Hippocampal formation (tissue), 2 donors: ENCODE measurements at places on chromosomes 13 and 19.
A peak's percentile ranks its signal among the peaks of the same experiment; 100 is the strongest.

DNA sequence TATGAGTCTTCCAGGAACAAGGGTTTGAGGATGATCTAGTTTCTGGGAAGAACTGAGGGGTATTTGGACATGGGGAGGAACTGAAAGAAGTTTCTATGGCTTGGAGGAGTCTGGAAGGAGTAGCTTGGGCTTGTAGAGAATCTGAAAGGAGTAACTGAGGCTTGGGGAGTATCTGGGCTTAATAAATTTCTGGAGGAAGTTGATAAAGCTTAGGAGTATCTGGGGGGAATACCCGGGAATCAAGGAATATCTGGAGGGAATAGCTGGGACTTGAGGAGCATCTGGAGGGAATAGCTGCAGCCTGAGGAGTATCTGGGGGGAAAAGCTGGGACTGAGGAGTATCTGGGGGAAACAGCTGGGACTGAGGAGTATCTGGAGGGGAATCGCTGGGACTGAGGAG is 16.0 kb downstream of the FSD1 start:
- no peak for DNase-seq

DNA sequence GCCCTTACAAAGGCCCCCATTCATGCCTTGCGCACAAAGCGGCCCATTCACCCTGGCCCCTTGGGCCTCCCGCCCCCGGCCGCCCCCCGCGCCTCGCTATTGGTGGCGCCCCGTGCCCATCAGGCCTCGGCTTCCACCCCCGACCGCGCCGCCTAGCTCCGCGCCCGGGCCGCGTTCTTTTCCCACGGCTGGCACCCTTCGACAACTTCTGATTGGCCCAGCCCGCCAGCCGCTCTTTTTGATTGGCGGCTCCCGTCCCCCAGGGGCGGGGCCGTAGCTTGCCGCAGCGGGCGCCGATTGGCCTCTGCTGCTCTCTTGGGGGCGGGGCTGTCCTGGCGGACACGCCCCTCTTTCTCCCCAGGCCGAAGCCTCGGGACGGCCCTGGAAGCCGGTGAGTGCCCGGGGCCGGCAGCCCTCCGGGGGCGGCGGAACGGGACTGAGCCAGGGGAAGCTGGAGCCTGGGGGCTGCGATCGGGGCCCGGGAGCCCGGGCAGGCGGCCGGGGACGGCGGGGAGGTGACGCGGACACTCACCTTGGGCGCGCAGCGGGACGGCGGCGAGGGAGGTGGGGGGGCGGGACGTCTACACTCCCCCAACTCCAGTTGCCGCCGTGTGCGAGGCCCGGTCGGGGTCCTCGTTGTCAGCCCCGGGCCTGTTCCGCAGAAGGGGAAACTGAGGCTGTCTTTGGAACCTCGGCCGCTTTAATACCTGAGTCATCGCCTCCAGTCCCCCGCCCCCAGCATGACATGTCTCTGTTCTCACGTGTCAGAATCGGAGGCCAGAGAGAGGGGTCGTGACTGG is at the start of gene MYH14:
TSS of gene MYH14 (plus strand) at position 342 of the 800 bp plus-strand sequence. CDS start 6,744 bp downstream, outside the sequence.
- peak; percentile 93 for DNase-seq

DNA sequence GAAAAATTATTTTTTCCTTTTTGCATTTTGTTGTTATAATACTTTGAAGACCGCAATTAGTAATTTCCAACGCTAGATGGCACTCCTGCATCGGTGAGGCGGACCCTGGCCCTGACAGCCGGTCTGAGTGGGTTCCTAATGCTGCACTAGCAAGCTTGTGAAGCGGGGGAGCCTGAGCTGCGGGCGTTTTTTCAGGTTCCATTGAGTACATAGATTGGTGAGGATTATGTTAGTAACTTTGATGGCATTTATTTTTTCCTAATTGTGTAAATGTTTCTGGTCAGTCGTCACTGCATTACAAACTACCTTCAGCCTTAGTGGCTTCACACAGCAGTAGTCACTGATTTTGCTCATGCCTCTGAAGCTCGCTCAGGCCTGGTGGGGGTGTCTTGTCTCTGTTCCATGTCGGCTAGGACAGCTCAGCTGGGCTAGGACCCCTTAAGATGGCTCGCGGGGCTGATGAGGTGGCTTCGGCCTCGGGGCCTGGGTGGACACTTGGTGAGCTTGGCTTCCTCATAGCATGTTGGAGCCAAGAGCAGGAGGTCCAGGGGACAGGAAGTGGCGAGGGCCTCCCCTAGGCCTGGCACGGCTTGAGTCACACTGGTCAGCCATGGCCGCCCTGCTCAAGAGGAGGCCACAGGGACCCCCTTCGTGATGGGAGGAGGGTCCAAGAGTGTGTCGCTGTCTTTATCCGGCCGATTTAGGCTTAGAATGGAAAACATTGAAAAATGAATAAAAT is 25.0 kb downstream of the ERCC5 start:
- DNase-seq: peak; percentile 80

- no peak for DNase-seq
Measured at GRCh38 chr13:26628706-26629105, 71.2 kb downstream of the WASF3 start.

GRCh38 chr19:29478578-29479565 is 46.9 kb upstream of the VSTM2B start:
- DNase-seq: peak; percentile 35

GRCh38 chr19:48966541-48967345 is 1.6 kb downstream of the FTL start:
- no peak for DNase-seq

DNA sequence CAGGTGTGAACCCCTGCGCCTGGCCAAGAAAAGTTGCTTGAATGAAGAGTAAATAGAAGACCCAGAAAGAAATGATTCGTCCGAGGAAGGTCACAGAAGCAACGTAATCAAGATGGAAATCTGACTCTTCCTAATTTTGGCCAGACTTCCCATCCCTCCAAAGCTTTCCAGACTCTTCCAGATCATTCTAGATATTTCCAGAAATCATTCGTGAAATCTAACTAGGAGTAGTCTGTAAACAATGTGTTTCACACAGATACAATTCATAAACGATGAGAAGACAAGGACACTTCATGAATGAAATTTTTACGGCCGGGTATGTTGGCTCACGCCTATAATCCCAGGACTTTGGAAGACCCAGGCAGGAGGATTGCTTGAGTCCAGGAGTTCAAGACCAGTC is 9.3 kb upstream of the LDLR start:
- no peak for DNase-seq

- DNase-seq: no peak
Measured at GRCh38 chr13:64849196-64849595, 2380.9 kb downstream of the PCDH9 start.

- no peak for DNase-seq
Measured at GRCh38 chr13:43260999-43261398, 237.6 kb downstream of the DNAJC15 start.

GRCh38 chr19:44955505-44956439 is 592 bp downstream of the CLPTM1 start:
- no peak for DNase-seq

DNA sequence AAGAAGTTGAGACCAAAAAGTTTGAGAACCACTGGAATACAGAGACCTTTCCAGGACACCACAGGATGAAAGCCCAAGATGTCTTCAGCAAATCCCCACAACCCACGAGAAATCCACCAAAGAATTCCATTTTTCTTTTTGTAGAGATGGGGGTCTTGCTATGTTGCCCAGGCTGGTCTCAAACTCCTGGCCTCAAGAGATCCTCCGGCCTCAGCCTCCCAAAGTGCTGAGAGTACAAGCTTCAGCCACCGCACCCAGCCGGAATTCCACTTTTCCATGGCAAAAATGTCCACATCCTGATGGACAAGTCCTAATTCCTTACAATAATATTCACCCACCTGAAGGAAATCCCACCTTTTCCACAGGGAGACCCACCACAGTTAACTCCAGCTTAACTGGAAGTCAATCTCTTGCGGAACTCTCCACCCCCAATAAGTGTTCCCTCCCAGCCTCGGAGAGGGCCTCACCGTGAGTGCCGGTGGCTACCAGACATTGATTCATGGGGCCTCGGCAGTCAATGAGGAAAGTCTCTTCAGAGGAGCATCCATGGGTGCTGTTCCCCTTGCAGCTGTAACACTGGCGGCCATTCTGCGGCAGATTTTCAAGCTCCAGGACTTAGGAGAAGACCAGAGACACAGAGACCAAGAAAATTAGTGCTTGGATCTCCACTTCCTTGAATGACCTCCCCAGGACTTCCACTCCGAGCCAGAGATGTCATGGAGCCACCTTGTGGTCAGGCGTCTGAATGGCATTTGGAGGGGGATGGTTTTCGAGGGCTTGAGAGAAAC is 12.3 kb upstream of the CADM4 start:
- DNase-seq: peak; percentile 73

DNA sequence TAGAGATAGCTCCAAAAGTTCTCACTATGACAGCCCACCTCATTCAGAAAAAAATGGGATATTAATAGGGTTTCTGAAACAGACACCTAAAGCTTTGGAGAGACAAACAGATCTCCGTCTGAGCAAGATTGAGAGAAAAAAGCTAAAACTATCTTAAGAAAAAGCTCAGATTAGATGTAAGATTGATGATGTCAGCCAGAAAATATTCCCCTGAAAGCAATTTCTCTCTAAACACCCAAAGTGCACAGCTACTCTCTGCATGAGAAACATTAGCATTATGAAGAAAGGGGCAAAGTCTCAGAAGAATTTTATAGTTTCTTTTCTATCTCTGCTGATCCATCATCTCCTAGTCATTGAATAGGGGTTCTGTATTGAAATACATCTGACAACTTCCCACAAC is 148.9 kb downstream of the ZNF737 start:
- no peak for DNase-seq

DNA sequence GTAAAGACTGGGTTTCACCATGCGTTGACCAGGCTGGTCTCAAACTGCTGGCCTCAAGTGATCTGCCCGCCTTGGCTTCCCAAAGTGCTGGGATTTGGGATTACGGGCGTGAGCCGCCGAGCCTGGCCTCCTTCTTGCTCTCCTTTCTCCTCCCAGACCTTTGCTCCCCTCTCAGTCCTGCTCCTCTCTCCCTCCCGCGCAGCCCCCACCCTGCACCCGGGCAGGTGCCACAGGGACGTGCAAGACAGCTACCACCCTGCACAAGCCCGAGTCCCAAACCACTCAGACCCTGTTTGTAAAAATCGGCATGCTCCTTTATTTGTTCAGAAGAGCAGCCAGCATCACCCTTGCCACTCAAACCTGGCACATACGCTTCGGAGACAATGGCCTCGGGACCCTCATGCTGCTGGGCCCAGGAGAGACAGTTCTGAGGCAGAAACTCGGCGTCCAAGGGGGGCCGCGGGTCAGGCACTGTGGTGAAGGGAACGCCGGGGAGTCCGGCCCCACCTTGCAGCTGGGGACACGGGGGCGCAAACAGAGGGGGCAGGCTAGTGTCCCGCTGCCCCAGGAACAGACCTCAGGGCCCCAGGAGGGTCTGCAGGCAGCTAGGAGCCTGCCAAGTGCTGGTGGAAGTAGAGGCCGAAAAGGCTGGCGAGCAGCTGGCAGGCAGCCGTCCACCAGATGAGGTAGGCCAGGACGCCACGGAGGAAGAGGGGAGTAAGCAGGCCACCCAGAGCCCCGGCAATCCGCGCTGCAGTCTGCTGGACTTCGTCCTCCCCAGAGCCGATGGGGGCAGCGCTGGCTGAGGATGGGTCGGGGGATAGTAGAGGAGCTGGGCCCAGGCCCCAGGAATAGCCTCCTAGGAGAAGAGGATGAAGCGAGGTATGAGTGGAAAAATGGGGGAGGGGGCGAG is 18.7 kb downstream of the TMEM161A start:
- DNase-seq: no peak

DNA sequence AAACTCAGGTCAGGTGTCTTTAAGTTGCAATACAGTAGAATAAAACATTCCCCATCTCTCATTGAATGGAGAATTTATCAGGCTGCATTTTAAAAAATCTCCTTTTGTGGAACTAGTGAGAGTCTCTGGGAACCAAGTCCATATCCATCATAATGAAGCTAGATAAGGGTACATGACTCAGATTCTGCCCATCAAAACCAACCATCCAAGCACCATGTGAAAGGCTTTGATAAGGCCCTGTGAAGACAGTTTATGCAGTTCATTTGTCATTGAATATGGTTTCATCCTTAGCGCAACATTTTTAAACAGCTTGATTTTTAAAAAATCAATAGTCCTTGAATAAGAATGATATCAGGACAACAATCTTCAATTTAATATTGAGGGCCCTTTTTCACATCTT is 56.3 kb upstream of the DIAPH3 start:
- DNase-seq: no peak

DNA sequence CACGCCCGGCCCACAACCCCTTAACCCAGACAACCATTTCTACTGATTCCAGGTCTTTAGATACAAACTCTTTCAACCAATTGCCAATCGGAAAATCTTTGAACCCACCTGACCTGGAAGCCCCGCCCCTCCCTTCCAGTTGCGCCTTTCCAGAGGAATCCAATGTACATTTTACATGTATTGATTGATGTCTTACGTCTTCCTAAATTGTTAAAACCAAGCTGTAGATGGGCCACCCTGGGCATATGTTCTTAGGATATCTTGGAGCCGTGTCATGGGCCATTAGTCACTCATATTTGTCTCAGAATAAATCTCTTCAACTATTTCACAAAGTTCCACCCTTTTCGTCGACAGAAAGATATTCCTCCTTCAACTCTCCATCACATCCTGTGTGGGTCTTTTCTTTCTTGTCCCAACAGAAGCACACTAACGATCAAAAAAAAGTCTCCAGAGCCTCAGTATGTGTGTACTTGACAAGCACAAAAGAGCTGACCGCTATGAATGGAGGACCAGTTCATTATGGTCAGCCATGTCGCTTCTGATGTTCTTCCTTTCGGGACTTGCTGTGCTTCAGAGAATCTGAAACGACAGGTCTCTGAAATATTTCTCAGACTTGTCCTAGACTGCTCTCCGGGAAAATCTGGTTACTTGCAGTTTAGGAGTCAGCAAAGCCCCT is 601 bp upstream of the ZNF749 start:
- DNase-seq: no peak

- no peak for DNase-seq
Measured at GRCh38 chr13:89923736-89924135, 1423.8 kb upstream of the MIR17HG start.

- no peak for DNase-seq
Measured at GRCh38 chr19:4556597-4557127, 2.8 kb downstream of the SEMA6B start.

DNA sequence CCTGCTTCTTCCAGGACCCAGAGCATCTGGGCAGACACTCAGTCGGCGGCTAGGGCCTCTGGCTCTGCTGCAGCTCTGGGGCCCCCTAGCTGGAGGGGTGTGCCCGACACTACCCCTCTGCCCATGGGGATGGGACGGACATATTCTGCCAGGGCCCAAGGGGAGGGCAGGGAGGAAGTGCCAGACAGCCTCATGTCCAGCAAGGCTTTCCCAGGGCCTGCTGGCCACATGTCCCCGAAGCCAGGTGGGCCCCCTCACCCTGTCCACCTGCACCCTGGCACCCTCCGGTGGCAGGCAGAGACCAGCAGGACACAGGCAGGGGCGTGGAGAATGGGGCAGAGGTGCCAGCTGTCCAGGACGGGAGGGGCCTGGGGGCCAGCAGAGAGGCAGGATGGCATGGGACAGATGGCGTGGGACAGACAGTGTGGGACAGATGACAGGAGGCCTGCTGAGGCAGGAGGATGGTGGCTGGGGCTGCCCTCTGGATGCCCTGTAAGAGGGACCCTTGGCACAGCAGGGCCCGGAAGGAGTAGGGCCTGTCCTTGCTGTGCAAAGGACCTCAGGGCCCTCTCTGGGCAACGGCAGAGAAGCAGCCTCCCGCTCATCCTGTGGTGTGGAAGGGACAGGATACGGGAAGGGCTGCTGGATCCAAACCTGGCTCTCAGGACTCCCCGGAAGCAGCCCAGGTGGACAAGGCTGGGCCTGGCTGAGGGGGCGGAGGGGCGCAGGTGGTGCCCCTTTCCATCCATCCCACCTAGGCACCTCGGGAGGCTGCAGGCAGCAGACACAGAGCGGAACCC is 29.1 kb downstream of the CEBPG start:
- no peak for DNase-seq
